Gastrocnemius medialis (tissue), 4 donors: ENCODE measurements at places on chromosomes 4 and X. TPM values are rescaled to one million over a fixed set of nuclear protein-coding genes. Genes with fewer than 3 reads are reported as not detected.
A peak's percentile ranks its signal among the peaks of the same experiment; 100 is the strongest.

DNA sequence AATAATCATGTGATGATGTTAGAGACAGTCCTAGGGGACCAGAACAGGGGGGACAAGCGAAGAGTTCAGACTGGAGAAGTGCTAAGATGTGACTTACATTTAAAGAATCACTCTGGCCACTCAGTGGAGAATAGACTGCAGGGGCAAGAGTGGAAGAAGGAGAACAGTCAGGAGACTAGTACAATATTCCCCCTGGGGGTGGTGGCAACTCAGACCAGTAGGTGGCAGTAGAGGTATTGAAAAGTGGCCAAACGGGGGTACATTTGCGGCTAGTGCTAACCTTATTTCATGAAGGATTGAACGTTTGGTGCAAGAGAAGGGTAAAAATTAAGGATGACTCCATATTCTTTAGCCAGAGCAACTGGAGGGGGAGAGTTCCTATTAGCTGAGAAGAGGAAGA is 2.7 kb upstream of the BMX start:
- no peaks in the 10 kb centered on the region for H3K4me1 ChIP-seq
- H3K27me3 ChIP-seq = no peaks in the 10 kb centered on the region
- no peak overlapping the region for H3K4me3 ChIP-seq
- H3K36me3 ChIP-seq = no peaks in the 10 kb centered on the region

GRCh38 chr4:100359441-100359840 is 158.4 kb downstream of the EMCN start:
- H3K4me3 ChIP-seq = no peak overlapping the region
- H3K4me1 ChIP-seq = peaks cover 6% of the 10 kb centered on the region

DNA sequence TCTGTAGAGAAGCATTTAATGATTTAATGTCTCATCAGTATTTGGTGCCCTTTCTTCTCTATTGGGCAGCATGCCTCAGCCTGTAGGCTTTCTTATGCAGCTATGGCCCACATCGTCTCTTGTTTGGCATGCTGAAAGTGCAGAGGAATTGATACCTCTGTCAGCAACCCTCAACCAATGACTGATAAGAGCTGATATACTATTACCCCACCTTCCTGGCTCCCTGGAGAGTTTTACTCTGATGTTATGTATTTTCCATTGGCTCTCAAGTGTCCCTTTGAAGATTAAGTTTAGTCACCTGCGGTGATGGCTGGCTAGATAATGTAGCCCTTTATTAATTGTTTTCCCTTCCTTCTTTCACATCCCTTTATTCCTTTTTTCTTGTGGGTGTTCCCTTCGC is 41.2 kb upstream of the PDHA2 start:
- H3K4me3 ChIP-seq = no peak overlapping the region
- H3K27ac ChIP-seq = no peak overlapping the region
- H3K4me1 ChIP-seq = no peaks in the 10 kb centered on the region

- no peak overlapping the region for H3K27ac ChIP-seq
- H3K36me3 ChIP-seq = no peaks in the 10 kb centered on the region
- H3K4me3 ChIP-seq = no peak overlapping the region
- no peaks in the 10 kb centered on the region for H3K4me1 ChIP-seq
Observed at GRCh38 chrX:43500996-43501694, 155.0 kb upstream of the MAOA start.

- DNase-seq = no peak
- no peak overlapping the region for H3K27ac ChIP-seq
- no peaks in the 10 kb centered on the region for H3K4me1 ChIP-seq
- no peaks in the 10 kb centered on the region for H3K27me3 ChIP-seq
- H3K36me3 ChIP-seq = no peaks in the 10 kb centered on the region
- H3K4me3 ChIP-seq = no peak overlapping the region
Observed at GRCh38 chr4:167956676-167957075, 135.7 kb upstream of the ANXA10 start.

GRCh38 chr4:2336659-2337058 is 74.8 kb upstream of the MXD4 start:
- H3K27ac ChIP-seq = no peak overlapping the region
- DNase-seq = no peak
- no peak overlapping the region for H3K4me3 ChIP-seq
- no peaks in the 10 kb centered on the region for H3K36me3 ChIP-seq

GRCh38 chr4:31275906-31276305 is 555.7 kb downstream of the PCDH7 start:
- H3K36me3 ChIP-seq = no peaks in the 10 kb centered on the region
- DNase-seq = no peak
- H3K27ac ChIP-seq = no peak overlapping the region
- H3K4me1 ChIP-seq = no peaks in the 10 kb centered on the region
- H3K27me3 ChIP-seq = no peaks in the 10 kb centered on the region

- peak; percentile 44 for DNase-seq
- H3K4me1 ChIP-seq = peaks cover 29% of the 10 kb centered on the region
- no peaks in the 10 kb centered on the region for H3K36me3 ChIP-seq
- peak overlapping the region; percentile 64 for H3K27ac ChIP-seq
Observed at GRCh38 chrX:124194199-124194598, 138.3 kb upstream of the TEX13D start.

GRCh38 chrX:150293311-150294013 is 69.7 kb upstream of the MAMLD1 start:
- no peak overlapping the region for H3K27ac ChIP-seq
- no peaks in the 10 kb centered on the region for H3K36me3 ChIP-seq
- H3K27me3 ChIP-seq = no peaks in the 10 kb centered on the region
- H3K4me1 ChIP-seq = no peaks in the 10 kb centered on the region

GRCh38 chrX:100928660-100929613 is at the start of gene XKRX:
TSS of gene XKRX (minus strand) at chrX:100928917. CDS start at chrX:100928304, 613 bp downstream.
- H3K27ac ChIP-seq = no peak within 1 kb of the TSS
- H3K27me3 ChIP-seq = no peaks in the 10 kb centered on the region
- H3K36me3 ChIP-seq = no peaks in the 10 kb centered on the region
- DNase-seq = no peak
- H3K4me3 ChIP-seq = peak within 1 kb of the TSS; percentile 31
- no peaks in the 10 kb centered on the region for H3K4me1 ChIP-seq

GRCh38 chr4:38080061-38080974 is 120.1 kb downstream of the PTTG2 start:
- peaks cover 19% of the 10 kb centered on the region for H3K4me1 ChIP-seq
- H3K27ac ChIP-seq = no peak overlapping the region
- H3K4me3 ChIP-seq = no peak overlapping the region
- no peaks in the 10 kb centered on the region for H3K36me3 ChIP-seq

DNA sequence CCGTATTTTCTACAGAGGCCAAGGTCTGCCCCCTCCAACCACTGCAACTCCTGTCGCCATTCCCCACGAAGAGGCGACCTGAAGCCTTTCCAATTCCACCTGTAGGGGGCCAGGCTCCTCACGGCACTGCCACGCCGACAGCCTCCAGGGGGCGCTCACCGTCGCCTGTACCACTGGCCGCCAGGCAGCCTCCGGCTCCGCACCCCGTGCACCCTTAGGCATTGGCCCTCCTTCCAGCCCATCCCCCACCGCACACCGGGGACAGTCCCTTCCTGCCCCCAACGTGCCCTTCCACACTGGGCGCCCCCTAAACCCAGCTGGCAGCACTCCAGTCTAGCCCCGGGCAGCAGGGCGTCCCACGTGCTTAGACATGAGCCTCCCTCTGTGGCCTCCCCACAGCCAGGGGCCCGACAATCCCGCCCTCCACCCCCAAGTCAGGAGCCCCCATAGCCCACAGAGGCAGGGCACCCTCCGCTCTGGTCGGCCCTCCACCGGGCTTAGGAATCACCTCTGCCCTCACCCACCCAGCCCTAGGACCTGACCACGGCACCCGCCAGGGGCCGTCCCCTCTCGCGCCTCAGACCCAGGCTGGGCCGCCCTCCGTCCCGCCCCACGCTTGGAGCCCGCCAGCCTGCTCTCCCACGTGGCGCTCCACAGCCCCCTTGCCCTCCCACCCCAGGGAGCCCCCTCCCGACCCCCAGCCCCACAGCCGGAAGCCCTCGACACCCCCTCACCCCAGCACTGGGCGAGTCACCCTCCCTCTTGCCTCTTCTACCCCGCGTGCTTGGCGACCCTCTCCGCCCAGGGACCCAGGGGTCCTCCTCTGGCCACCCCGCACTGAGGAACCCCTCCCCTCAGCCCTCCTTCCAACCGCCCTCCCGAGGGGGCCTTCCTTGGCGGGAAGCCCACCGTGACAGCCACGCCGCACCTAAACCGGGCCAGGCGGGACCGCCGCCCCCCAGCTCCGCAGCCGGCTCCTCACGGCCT is 711 bp downstream of the PNMA6E start:
- H3K36me3 ChIP-seq = no peaks in the 10 kb centered on the region
- H3K27me3 ChIP-seq = no peaks in the 10 kb centered on the region
- H3K4me3 ChIP-seq = no peak overlapping the region
- H3K27ac ChIP-seq = no peak overlapping the region

DNA sequence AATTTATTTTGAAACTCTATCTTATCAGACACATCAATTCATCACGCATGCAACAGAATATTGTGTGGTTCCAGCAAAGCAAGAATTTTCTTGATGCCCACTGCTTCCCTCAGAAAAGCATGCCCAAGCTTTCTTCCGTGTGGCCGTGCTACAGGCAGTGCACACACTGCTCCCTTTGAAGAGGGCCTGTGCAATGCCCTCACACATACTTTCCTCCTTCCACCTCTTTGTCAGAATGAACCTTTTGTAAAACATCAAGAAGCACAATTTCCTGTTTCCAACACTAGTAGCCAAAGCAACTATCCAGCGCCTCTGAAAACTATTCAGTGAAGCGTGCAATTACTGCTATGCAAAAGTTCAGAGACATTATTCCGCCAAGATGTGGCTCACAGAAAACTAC is 201.7 kb downstream of the NLGN4X start:
- no peak overlapping the region for H3K27ac ChIP-seq
- H3K4me1 ChIP-seq = no peaks in the 10 kb centered on the region
- H3K27me3 ChIP-seq = no peaks in the 10 kb centered on the region
- no peak for DNase-seq
- H3K36me3 ChIP-seq = no peaks in the 10 kb centered on the region

DNA sequence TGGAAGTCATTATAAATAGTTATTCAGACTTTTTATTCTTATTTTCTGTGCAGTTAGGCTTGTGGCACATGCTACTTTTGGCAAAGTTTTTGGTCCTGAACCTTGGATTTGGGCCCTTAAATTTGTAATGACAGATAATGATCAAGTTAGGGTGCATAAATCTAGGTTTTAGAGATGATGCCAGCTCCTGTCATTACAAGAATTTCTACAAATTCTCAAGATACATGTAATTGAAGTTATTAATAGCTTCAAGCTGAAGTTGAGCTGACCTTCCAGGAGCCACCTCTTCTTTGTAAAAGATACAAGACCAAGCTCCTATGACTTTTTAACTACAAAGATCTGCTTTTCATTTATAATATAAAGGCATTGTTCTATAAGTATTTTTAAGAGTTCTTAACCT is 255.6 kb upstream of the UGT8 start:
- H3K4me3 ChIP-seq = no peak overlapping the region
- no peak for DNase-seq
- H3K36me3 ChIP-seq = no peaks in the 10 kb centered on the region
- H3K27ac ChIP-seq = no peak overlapping the region

- H3K4me3 ChIP-seq = no peak overlapping the region
- no peaks in the 10 kb centered on the region for H3K4me1 ChIP-seq
- no peak for DNase-seq
- H3K27me3 ChIP-seq = no peaks in the 10 kb centered on the region
Observed at GRCh38 chr4:181870326-181870725, 372.9 kb upstream of the TENM3 start.

GRCh38 chr4:80027611-80028010 is 45.4 kb downstream of the ANTXR2 start:
- H3K27ac ChIP-seq = no peak overlapping the region
- no peaks in the 10 kb centered on the region for H3K36me3 ChIP-seq
- H3K27me3 ChIP-seq = no peaks in the 10 kb centered on the region

- no peak overlapping the region for H3K4me3 ChIP-seq
- DNase-seq = no peak
- H3K36me3 ChIP-seq = no peaks in the 10 kb centered on the region
- H3K27ac ChIP-seq = no peak overlapping the region
- no peaks in the 10 kb centered on the region for H3K4me1 ChIP-seq
Observed at GRCh38 chr4:109616243-109616642, 56.2 kb downstream of the MCUB start.

DNA sequence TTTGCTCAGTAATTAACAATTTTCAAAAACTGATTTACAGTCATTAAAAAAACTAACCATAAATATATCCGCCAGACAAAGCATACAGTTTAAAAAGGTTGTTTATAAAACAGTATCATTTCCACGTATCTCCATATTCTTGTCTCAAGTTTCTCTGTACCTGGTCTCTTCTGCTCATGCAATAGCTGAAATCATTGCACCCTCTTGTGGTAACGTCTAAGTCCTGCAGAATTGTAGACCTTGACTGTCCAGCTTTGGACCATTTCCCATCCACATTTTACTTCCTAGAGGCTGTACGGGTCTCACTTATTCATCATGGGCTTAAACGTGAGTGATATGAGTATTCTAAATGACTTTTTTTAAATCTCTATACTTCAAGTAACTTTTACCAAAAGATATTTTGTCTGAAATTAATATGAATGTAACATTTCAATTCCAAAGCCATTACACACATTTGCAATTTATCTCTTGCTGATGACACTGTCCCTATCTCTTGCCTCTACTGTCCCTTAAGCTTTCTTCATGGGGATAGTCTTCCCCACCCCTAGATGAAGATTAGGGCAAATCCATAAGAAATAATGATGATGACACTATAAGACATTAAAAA is 118.5 kb downstream of the BTC start:
- DNase-seq = no peak
- H3K36me3 ChIP-seq = no peaks in the 10 kb centered on the region
- H3K4me3 ChIP-seq = no peak overlapping the region
- no peaks in the 10 kb centered on the region for H3K4me1 ChIP-seq

- H3K4me3 ChIP-seq = no peak overlapping the region
- H3K36me3 ChIP-seq = no peaks in the 10 kb centered on the region
- H3K4me1 ChIP-seq = peaks cover 5% of the 10 kb centered on the region
- no peaks in the 10 kb centered on the region for H3K27me3 ChIP-seq
- no peak for DNase-seq
Observed at GRCh38 chr4:176794151-176794550, 1.4 kb upstream of the VEGFC start.

GRCh38 chr4:54819034-54819433 is 161.3 kb downstream of the KIT start:
- H3K4me3 ChIP-seq = no peak overlapping the region
- H3K36me3 ChIP-seq = no peaks in the 10 kb centered on the region
- no peaks in the 10 kb centered on the region for H3K4me1 ChIP-seq
- no peak for DNase-seq
- H3K27ac ChIP-seq = no peak overlapping the region

- no peak for DNase-seq
- H3K4me1 ChIP-seq = no peaks in the 10 kb centered on the region
- H3K4me3 ChIP-seq = no peak overlapping the region
- H3K36me3 ChIP-seq = no peaks in the 10 kb centered on the region
- H3K27me3 ChIP-seq = no peaks in the 10 kb centered on the region
- H3K27ac ChIP-seq = no peak overlapping the region
Observed at GRCh38 chrX:16130707-16131106, 7.3 kb downstream of the GRPR start.

- H3K4me1 ChIP-seq = peaks cover 5% of the 10 kb centered on the region
- no peak overlapping the region for H3K4me3 ChIP-seq
- H3K36me3 ChIP-seq = no peaks in the 10 kb centered on the region
- H3K27me3 ChIP-seq = no peaks in the 10 kb centered on the region
- no peak for DNase-seq
- H3K27ac ChIP-seq = peak overlapping the region; percentile 80
Observed at GRCh38 chr4:7788193-7788592, 151.5 kb downstream of the AFAP1 start.

- no peak for DNase-seq
- no peak overlapping the region for H3K27ac ChIP-seq
- H3K4me1 ChIP-seq = no peaks in the 10 kb centered on the region
- no peaks in the 10 kb centered on the region for H3K27me3 ChIP-seq
- no peak overlapping the region for H3K4me3 ChIP-seq
Observed at GRCh38 chrX:68754406-68754805, 74.4 kb upstream of the EFNB1 start.

The AIMP1 gene
- 23.2 TPM for total RNA-seq

The ANAPC10 gene
- total RNA-seq = 17.7 TPM

The RAB40AL gene
- not detected for total RNA-seq

The ANKRD37 gene
- 9.3 TPM for total RNA-seq

The LUZP4 gene
- not detected for total RNA-seq

The RAP1GDS1 gene
- 5.9 TPM for total RNA-seq

The LANCL3 gene
- 0.02 TPM for total RNA-seq
